GM23338 (cell line): ENCODE measurements at places on chromosomes 13 and 19. TPM values are rescaled to one million over a fixed set of nuclear protein-coding genes. Genes with fewer than 3 reads are reported as not detected.

The MATK gene
- polyA plus RNA-seq: 13.4 and 14.1 TPM in 2 replicates

The ZNF729 gene
- not detected in 2 replicates for polyA plus RNA-seq

The TMEM91 gene
- 8.1 and 10.6 TPM in 2 replicates for polyA plus RNA-seq

The PSG6 gene
- polyA plus RNA-seq: 0.16 TPM in 1 of 2 replicates, not detected in the other

The ZNF285 gene
- 1.3 and 1.7 TPM in 2 replicates for polyA plus RNA-seq

The NTF4 gene
- 2.7 TPM in 2 replicates for polyA plus RNA-seq

The USHBP1 gene
- polyA plus RNA-seq: 4.0 and 4.6 TPM in 2 replicates

The C1QTNF9 gene
- polyA plus RNA-seq: not detected in 2 replicates

The SULT2A1 gene
- not detected in 2 replicates for polyA plus RNA-seq

The NLRP7 gene
- 1.2 and 1.4 TPM in 2 replicates for polyA plus RNA-seq

The ADPRHL1 gene
- polyA plus RNA-seq: 0.96 and 1.0 TPM in 2 replicates

The ZNF699 gene
- 2.6 and 3.0 TPM in 2 replicates for polyA plus RNA-seq

The CKM gene
- 0.47 TPM in 1 of 2 replicates, not detected in the other for polyA plus RNA-seq

The ZNF470 gene
- polyA plus RNA-seq: 4.7 and 5.6 TPM in 2 replicates

The ZNF224 gene
- polyA plus RNA-seq: 5.9 and 9.4 TPM in 2 replicates

The SPACA4 gene
- not detected in 2 replicates for polyA plus RNA-seq

The ZNF850 gene
- polyA plus RNA-seq: 7.7 and 8.7 TPM in 2 replicates

The PKN1 gene
- 86.8 and 106 TPM in 2 replicates for polyA plus RNA-seq

The SIGLECL1 gene
- polyA plus RNA-seq: not detected in 2 replicates

The UNC13A gene
- polyA plus RNA-seq: 8.7 and 9.5 TPM in 2 replicates

The SIGLEC7 gene
- polyA plus RNA-seq: not detected in 2 replicates

The MZT1 gene
- 52.1 and 52.3 TPM in 2 replicates for polyA plus RNA-seq

The NOVA2 gene
- polyA plus RNA-seq: 5.1 and 5.3 TPM in 2 replicates

The ANKRD24 gene
- 3.7 and 4.5 TPM in 2 replicates for polyA plus RNA-seq

The EDNRB gene
- polyA plus RNA-seq: 27.9 and 29.4 TPM in 2 replicates

The ZIC2 gene
- polyA plus RNA-seq: 62.6 and 63.2 TPM in 2 replicates
